ENCODE measurements at places on chromosomes 11 and 22. TPM values are rescaled to one million over a fixed set of nuclear protein-coding genes. Genes with fewer than 3 reads are reported as not detected.

- no peaks in the 10 kb centered on the region for H3K27me3 ChIP-seq
- H3K36me3 ChIP-seq = no peaks in the 10 kb centered on the region
- no peaks in the 10 kb centered on the region for H3K4me1 ChIP-seq
- DNase-seq = no peak
- no peak overlapping the region for H3K27ac ChIP-seq
- no peak overlapping the region for H3K4me3 ChIP-seq
These were observed 29.0 kb downstream of the RTN4R start for GRCh38 chr22:20238901-20239675.

- no peaks in the 10 kb centered on the region for H3K4me1 ChIP-seq
- peak; percentile 18 for DNase-seq
- H3K36me3 ChIP-seq = no peaks in the 10 kb centered on the region
- no peak overlapping the region for H3K27ac ChIP-seq
- no peak overlapping the region for H3K4me3 ChIP-seq
These were observed 163.8 kb upstream of the BDNF start for GRCh38 chr11:27864091-27864491.

DNA sequence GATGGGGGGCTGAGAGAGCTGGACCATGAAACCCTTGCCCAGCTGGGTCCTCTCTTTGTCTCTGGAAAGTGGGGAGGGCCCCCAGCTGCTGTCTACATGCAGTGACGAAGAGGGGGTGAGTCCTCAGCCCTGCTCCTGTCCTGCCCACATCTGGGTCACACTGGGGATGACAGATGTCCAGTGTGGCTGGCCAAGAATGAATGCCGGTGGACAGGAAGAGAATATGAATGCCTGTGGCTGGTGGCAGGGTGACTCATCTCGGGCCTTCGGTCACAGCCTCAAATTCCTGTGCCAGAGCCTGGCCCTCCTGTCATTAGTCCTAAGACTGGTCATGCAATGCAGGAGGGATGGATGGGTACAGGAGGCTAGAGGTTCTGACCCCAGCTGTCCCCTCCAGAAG lies 2.2 kb upstream of the PNPLA3 start:
- H3K36me3 ChIP-seq = no peaks in the 10 kb centered on the region
- H3K4me3 ChIP-seq = no peak overlapping the region
- no peaks in the 10 kb centered on the region for H3K4me1 ChIP-seq

DNA sequence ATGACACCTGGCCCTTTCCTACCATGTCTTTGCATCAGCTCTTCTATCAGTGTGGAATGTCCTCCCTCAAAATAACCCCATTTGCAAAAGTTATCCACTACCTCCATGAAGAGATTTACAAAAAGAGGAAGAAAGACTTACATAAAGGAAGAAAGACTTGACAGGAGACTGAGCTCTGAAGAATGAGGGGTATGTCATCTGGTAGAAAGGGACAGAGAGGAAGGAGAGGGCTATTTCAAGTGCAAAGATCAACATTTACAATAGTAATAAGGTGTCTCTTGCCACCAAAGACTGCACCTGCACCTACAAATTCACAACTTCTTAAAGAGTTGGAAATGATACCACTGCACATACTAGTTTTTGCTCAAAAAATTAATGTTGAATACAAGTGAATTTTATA lies 18.2 kb downstream of the PAK1 start:
- no peaks in the 10 kb centered on the region for H3K27me3 ChIP-seq
- H3K4me1 ChIP-seq = no peaks in the 10 kb centered on the region
- no peak for DNase-seq

Gene PNPLA3
- 3.1 TPM for total RNA-seq

DNA sequence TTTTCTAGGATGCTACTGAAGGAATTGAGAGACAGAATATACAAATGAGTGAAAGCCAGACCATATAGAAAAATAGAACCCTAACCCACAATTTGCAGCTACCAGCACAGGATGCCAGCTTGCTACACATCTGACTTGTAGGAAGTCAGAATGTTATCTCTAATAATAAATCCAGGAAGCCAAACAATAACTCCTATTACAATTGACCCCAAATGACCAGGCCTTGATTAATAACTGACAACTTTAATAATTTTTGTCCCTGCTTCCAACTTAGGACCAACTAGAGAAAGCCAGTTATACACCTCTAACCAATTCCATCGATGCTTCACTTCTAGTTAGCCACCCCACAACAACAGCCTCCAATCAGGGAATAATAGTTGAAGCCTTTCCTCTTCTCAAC lies 193.4 kb downstream of the CASP12 start:
- H3K27ac ChIP-seq = no peak overlapping the region
- no peaks in the 10 kb centered on the region for H3K4me1 ChIP-seq
- DNase-seq = no peak
- H3K27me3 ChIP-seq = no peaks in the 10 kb centered on the region
- H3K36me3 ChIP-seq = no peaks in the 10 kb centered on the region

GRCh38 chr11:21119411-21119810 lies 450.0 kb downstream of the NELL1 start:
- H3K4me1 ChIP-seq = no peaks in the 10 kb centered on the region
- no peak overlapping the region for H3K4me3 ChIP-seq
- no peaks in the 10 kb centered on the region for H3K27me3 ChIP-seq
- no peak for DNase-seq
- no peaks in the 10 kb centered on the region for H3K36me3 ChIP-seq

GRCh38 chr11:73394416-73395296 lies 18.5 kb downstream of the RELT start:
- H3K27me3 ChIP-seq = no peaks in the 10 kb centered on the region
- no peak overlapping the region for H3K4me3 ChIP-seq
- no peak overlapping the region for H3K27ac ChIP-seq
- no peaks in the 10 kb centered on the region for H3K36me3 ChIP-seq

- no peak overlapping the region for H3K27ac ChIP-seq
- no peaks in the 10 kb centered on the region for H3K4me1 ChIP-seq
- H3K36me3 ChIP-seq = no peaks in the 10 kb centered on the region
These were observed 21.7 kb upstream of the TNRC6B start for GRCh38 chr22:40156001-40156516.

Gene ZNF215
- 3.6 TPM for total RNA-seq

GRCh38 chr22:30447656-30448055 lies 22.1 kb downstream of the MTFP1 start:
- no peaks in the 10 kb centered on the region for H3K4me1 ChIP-seq
- no peaks in the 10 kb centered on the region for H3K27me3 ChIP-seq
- DNase-seq = no peak
- no peak overlapping the region for H3K4me3 ChIP-seq
- H3K27ac ChIP-seq = no peak overlapping the region
- H3K36me3 ChIP-seq = no peaks in the 10 kb centered on the region

DNA sequence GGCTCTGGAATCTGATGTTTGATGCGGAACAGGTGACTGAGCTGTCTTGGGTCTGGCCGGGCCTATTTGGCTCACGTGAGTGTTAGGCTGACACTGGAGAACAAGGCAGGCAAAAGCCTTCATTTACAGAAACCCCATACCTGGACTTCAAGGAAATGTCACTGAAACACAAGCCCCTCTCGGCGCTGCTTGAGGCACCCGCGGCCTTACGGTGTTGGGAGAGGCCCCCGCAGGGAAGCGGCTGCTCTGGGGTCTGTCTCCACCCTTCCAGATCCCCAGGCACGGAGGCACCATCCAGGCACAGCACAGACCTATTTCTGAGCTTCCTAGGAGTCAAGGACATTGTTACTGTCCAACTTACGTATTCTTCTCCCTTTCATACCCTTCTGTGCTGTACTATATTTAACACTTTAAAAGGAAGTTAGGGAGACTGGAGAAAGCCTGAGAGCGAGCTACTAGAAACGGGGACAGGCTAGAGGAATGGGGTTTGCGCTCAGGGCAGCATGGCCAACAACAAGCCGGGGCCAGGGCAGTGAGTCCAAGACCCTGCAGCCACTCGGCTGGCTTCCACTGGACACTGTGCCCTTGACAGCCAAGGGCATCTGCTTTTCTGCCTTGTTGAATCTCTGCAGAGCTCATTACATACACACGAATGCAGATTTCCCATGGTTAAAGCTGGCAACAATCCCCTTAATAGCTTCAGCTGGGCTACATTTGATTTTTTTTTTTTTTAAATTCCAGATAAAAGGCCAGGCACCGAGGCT lies 23.8 kb downstream of the DRD4 start:
- no peaks in the 10 kb centered on the region for H3K36me3 ChIP-seq
- H3K27ac ChIP-seq = no peak overlapping the region
- H3K4me3 ChIP-seq = no peak overlapping the region
- DNase-seq = no peak
- peaks cover 3% of the 10 kb centered on the region for H3K4me1 ChIP-seq

Gene APLNR
- total RNA-seq = 0.80 TPM

Gene JAM3
- total RNA-seq = 34.5 TPM

- H3K27me3 ChIP-seq = no peaks in the 10 kb centered on the region
- H3K36me3 ChIP-seq = no peaks in the 10 kb centered on the region
- peak overlapping the region; percentile 78 for H3K27ac ChIP-seq
- DNase-seq = no peak
- no peaks in the 10 kb centered on the region for H3K4me1 ChIP-seq
These were observed 678 bp upstream of the RANGAP1 start for GRCh38 chr22:41286639-41287091.

Gene SAA2
- 7.5 TPM for total RNA-seq

GRCh38 chr22:24550028-24550901 lies 4.7 kb downstream of the GUCD1 start:
- peaks cover 10% of the 10 kb centered on the region for H3K4me1 ChIP-seq
- H3K36me3 ChIP-seq = no peaks in the 10 kb centered on the region
- no peaks in the 10 kb centered on the region for H3K27me3 ChIP-seq
- no peak overlapping the region for H3K27ac ChIP-seq
- no peak for DNase-seq

DNA sequence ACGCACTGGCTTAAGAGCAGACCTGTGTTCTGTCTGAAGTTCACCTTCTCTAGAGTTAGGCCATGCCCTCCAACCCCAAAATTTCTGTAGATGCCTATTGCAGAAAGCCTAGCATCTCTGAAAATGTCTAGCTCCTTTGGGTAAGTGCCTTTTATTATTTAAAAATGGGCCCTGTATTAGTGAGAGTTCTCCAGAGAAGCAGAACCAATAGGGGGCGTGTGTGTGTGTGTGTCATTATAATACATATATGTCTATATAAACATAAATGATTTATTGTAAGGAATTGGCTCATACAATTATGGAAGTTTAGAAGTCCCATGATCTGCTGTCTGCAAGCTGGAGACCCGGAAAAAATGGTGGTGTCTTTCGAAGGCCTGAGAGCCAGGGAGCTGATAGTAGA lies 144.7 kb downstream of the TTC17 start:
- H3K4me1 ChIP-seq = no peaks in the 10 kb centered on the region
- H3K27ac ChIP-seq = no peak overlapping the region
- DNase-seq = no peak
- no peak overlapping the region for H3K4me3 ChIP-seq
- no peaks in the 10 kb centered on the region for H3K27me3 ChIP-seq
- H3K36me3 ChIP-seq = no peaks in the 10 kb centered on the region

Gene CABP4
- 10.7 TPM for total RNA-seq

Gene TSPAN32
- 0.33 TPM for total RNA-seq

Gene CHADL
- 1.3 TPM for total RNA-seq

- no peak overlapping the region for H3K4me3 ChIP-seq
- no peaks in the 10 kb centered on the region for H3K27me3 ChIP-seq
- no peaks in the 10 kb centered on the region for H3K36me3 ChIP-seq
- no peak overlapping the region for H3K27ac ChIP-seq
- H3K4me1 ChIP-seq = no peaks in the 10 kb centered on the region
These were observed 17.4 kb upstream of the FLRT1 start for GRCh38 chr11:64018310-64018709.

Gene NDUFC2
- total RNA-seq = 101 TPM

DNA sequence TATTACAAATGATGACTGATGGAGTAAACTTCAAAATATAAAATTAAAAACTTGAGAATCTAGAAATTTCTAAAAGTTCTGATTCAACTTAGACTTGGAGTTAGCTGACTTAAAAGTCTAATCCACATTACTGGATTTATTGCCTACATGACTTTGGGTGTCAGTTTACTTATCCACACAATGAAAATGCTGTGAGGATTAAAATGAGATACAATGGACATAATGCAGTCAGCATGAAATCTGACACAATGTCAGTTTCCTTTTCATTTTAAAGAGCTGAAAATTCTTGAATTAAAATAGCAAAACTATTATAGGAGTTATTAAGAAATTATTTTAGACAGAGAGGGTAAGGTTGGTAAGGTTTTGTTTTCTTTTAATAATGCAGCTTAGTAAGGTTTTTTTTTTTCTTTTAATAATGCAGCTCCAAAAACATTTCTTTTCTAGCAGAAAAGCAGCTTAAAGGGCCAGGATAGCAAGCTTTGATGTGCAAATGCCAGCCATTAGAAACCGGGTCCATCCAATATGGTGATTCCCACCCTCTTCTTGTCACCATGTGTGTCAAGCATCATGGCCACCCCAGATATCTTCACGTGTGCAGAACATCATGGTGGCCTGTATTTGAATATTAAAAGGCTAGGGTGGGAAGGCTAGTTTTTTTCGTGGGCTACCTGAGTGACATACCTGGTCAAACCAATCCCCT lies 18.9 kb downstream of the APIP start:
- H3K4me1 ChIP-seq = no peaks in the 10 kb centered on the region
- no peaks in the 10 kb centered on the region for H3K36me3 ChIP-seq
- no peak overlapping the region for H3K4me3 ChIP-seq
- no peak overlapping the region for H3K27ac ChIP-seq
- no peak for DNase-seq

Gene ARHGAP42
- total RNA-seq = 14.6 TPM

GRCh38 chr11:7967826-7968225 lies 2.6 kb upstream of the NLRP10 start:
- H3K27ac ChIP-seq = no peak overlapping the region
- no peaks in the 10 kb centered on the region for H3K36me3 ChIP-seq
- no peak overlapping the region for H3K4me3 ChIP-seq
- H3K4me1 ChIP-seq = no peaks in the 10 kb centered on the region

DNA sequence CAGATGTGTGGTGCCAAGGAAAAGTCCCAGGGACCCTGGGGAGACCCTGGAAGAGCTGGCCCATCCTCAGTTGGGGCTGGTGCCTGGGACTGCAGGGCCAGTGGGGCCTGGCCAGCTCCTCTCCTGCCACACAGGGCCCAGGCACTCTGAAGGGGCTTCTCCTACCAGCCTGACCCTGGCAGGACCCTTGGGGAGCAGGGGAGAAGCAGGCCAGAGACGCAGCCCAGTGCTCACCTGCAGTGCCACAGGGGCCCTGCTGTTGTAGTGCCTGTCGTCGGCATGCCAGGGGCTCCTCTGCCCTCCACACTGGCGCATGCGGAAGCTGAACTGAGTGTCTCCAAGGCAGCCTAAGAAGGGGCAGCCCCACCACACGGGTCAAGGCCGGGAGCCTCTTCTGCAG lies 9.1 kb downstream of the DENND6B start:
- no peaks in the 10 kb centered on the region for H3K36me3 ChIP-seq
- no peak overlapping the region for H3K27ac ChIP-seq
- H3K27me3 ChIP-seq = no peaks in the 10 kb centered on the region
- H3K4me3 ChIP-seq = no peak overlapping the region
